ENCODE measurements at places on chromosomes 16 and 17.

DNA sequence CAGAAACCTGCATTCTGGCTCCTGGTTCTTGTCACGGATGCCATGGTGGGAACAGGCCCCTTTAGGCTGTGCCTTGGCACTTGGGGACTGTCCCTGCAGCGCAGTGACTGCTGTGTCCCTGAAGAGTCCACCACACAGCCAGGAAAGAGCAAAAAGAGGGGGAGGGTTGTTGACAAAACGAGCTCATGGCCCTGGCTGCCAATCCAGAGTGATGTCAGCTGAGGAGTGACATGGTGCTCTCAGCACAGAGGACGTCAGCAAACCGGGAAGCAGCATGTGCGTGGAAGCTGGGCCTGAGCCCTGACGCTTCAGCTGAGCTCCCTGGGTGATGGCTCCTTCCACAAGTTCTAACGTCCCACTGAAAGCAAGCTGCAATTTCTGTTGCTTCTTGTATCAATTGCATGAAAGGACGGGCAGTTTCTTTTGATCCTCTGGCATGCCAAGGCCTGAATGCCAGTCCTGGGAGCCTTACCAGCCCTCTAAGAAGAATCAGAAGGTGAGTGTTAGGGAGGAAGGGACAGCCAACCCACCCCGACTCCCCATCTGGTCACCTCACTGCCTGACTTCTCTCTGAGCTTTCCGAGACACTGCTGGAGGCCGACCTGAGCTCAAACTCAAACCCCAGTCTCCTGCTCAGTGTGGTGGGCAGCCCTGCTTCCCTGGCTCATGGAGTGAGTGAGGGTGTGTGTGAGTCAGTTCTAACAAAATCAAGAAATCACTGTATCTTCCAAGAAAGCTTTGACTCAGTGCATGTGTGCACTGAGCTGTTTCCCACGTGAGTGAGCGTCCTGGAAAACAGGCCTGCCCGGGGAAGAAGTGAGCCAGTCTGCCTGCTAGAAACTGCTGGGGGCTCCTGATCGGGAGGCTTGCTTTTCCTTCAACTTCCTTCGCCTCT lies 14.7 kb upstream of the WNT3 start:
- DNase-seq = no peak

DNA sequence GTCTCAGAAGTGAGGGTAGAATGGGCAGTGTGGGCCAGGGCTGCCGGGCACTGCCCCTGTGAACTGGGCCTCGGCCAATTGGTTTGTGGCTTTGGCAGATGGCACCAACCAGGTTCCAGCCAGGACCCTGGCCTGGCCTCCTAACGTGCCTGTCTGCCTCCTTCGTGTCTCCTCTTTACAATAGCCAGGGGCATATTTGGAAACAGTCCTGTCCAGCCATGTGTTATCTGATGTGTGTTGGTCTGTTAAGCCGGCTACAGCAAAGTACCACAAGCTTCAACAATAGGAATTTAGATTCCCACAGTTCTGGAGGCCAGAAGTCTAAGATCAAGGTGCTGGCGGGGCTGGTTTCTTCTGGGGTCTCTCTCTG lies 14.6 kb downstream of the CRISPLD2 start:
- DNase-seq = no peak

- DNase-seq = no peak
Observed at GRCh38 chr17:43380307-43380706, 18.5 kb upstream of the ARL4D start.

- DNase-seq = no peak
Observed at GRCh38 chr16:59342669-59343068, 608.6 kb upstream of the GOT2 start.

GRCh38 chr17:50184611-50185398 lies 16.6 kb downstream of the COL1A1 start:
- DNase-seq = no peak

- no peak for DNase-seq
Observed at GRCh38 chr17:50872710-50873424, 6.7 kb upstream of the TOB1 start.

DNA sequence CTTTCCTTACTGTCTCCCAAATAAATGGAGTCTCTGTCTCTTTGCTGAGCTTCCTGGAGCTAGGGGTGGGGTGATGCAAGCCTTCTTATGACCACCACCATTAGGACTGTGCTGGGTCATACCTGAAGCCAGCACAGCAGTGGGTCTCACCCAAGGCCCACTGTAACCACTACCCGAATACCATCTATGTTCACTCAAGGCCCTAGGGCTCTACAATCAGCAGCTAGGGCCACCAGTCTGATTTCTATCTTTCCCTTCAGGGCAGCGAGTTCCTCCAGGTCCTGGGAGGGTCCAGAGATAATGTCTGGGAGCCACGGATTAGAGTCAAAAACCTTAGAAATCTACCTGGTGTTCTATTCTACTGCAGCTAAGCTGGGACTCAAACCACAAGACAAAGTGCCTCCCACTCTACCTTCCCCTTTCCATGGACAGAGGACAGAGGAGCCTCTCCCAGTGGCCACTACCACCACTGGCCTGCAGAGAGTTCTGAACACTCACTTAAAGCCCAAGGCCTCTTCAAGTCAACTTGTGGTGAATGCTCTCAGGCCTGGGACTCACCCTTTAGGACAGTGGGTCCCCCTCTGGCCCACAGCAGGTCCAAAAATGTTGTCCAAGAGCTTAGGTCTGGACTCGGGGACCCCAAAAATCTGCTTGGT lies 10.9 kb upstream of the TMEM219 start:
- no peak for DNase-seq

- no peak for DNase-seq
Observed at GRCh38 chr16:53711390-53711789, 7.4 kb downstream of the FTO start.

- DNase-seq = no peak
Observed at GRCh38 chr17:78957128-78957527, 22.6 kb downstream of the LGALS3BP start.

- DNase-seq = no peak
Observed at GRCh38 chr16:9761870-9762269, 420.4 kb downstream of the GRIN2A start.

DNA sequence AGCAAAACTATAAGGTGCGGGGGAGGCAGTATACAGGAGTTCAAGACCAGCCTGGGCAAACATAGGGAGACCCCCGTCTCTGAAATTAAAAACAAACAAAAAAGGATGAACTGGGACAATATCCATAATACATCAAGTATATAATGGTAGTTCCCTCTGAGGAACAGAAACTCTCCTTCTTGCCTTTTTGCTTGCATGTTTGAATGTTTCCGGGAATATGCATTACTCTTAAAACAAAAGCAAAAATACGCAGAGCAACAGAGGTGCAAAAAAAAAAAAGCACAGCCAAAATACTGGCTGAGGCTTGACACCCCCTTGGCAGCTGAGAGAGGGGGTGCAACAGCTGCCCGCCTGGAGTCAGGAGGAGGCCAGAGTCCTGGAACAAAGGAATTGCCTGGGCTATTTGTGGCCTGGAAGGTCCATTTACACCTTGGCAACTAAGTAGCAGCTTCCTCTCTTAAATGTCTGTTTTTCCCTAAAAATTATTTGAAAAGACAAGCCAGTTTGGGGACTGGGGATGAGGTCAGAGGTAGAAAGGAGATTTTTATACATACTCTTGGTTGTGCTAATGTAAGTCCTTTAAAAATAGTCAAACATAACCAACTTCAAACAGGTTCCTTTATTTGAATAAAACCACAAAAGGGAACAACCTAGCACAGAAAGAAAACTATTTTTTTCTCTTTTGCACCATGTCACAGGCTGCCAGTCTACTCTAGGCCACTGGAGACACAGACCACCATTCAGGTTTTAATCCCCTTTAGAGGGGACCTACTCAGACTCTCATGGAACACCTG lies 19.5 kb downstream of the USP7 start:
- DNase-seq = no peak

DNA sequence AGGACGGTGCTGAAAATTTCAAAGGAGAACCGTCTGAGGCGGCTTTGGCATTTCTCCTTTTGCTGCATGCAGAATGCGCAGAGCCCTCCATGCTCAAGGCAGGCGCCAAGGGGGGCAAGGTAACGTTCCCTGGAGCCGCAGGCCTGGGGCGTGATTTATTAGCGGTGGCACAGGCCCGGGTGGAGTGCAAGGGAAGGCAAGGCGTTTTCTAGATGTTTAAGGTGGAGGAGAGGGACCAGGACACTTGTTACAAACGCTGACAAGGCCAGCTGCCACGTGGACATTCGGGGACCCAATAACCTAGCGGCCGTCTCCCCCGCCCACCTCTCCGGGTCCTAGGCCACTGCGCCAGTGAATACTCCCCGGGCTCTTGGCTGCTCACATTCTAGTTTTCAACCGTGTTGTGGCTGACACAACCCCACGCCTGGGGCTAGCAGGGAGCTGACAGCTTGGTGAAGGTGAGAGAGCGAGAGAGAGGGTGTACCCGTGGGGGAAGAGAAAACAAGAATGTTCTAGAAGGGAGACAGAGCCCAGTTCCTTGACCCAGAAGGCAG lies 250.1 kb downstream of the C16orf95 start:
- DNase-seq = no peak

DNA sequence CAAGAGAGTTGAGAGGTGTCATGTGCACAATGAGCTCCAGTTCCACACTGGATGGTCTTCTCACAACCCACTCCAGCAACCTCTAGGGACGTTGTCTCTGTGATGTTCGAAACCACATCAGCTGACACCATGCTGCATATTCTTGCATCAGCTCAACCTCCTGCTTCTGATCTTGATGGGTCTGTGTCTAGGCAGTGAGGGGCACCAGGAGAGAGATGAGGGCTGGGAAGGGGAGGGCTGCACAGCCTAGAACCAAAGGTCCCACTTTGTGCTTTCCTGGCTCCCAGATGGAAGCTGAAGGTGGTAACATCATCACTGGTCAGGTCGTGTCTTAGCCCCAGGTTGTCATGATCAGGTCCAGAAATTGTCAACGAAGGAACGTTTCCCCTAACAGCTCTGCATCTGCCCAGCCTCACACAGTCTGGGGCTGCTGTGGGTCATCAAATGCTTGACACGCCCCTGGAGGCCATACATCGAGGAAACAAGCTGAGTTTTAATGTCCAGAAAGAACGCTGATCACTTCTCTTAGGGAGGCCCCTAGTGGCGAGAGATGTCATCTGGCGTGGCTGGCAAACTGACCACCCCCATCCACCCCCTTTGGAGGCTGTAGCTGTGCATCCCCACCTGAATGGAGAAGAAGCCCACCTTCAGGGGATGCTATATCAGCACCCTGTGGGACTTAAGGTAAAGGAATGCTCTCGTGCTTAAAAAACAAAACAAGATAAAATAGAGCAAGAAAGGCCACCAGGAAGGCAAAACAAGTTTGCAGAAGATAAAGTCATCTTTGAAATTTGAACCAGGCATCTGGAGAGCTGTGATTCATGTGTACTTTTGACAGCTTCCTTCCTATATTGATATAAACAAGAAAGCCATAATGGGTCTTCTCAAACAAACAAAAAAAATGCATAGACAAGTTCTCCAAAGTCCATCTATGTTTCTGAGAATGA lies 58.3 kb downstream of the WIPI1 start:
- DNase-seq = no peak

- DNase-seq = no peak
Observed at GRCh38 chr16:85359147-85359822, 247.0 kb upstream of the CIBAR2 start.

DNA sequence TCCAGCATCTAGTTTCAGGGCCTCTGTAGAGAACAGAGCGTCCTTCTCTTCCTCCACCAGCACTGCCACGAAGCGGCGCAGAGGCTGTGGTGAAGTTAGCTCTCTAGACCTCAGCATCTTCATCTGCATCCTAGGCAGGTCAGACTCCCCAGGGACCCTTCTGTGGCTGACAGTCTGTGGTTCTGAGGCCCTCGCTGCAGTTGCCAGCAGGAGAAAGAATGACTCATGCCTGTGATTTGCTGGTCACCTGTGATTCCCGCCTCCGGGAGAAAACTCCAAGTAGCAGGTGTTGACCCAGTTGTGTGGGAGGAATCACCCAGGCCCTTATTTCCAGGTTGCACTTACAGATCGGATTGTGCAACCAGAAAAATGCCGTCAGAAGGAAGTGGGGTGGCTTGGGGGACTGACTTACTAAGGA lies 117.3 kb upstream of the CACNG5 start:
- no peak for DNase-seq

- DNase-seq = no peak
Observed at GRCh38 chr17:80328634-80329380, 68.2 kb downstream of the RNF213 start.

DNA sequence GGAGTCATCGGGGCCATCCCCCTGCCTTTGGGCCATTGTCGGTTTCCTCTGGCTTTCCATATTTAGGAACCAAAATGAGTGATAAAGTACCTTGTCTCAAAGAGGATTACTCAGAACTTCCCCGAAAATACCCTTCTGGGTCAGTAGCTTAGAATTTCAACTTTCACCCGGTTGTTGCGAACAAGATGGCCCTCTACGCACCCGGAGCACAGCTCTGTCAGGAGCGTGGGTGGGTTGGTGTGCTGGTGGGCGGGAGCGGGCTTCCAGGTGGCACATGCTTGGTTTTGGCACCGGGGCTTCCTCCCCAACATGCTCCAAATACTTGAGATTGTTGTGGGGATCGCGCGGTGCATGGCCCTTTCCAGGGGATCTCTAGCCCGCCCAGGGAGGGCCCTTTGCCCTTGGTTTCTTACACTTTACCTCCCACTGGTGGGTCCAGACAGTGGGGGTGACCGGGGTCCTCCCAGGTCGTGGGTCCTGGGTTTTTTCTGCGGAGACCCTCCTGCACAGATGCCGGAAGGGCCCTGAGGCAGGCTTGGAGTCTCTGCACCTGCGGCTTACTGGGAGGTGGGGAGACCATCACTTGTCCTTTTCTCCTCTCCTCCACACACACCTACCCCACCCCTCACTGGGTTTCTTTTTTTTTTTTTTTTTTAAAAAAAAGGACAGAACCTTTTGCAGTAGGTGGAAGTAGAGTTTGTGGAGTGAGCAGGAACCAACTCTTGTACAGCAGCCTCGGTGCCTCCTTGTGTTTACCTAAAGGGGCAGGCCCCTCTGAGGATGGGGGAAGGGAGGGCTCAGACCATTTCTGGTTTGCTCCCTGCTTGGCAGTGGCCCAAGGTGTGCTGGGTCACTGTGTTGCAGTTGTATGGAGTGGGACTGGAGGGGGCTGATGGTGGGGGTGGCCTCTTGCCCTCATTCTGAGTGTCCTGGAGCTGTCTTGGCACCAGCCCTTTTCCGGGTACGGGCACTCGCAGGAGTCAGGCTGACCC lies 142.1 kb downstream of the SEC14L1 start:
- no peak for DNase-seq

Data from brain pericyte (primary cell).